Activated T-cell treated with anti-CD3 and anti-CD28 coated beads, Interleukin-2, amount 50 U/mL, for 72 hours (primary cell): ENCODE measurements at places on chromosomes 3 and 15.

GRCh38 chr15:41506796-41507341 is 6.8 kb downstream of the LTK start:
- DNase-seq = no peak

GRCh38 chr3:22886439-22887068 is 316.6 kb upstream of the UBE2E2 start:
- no peak for DNase-seq

DNA sequence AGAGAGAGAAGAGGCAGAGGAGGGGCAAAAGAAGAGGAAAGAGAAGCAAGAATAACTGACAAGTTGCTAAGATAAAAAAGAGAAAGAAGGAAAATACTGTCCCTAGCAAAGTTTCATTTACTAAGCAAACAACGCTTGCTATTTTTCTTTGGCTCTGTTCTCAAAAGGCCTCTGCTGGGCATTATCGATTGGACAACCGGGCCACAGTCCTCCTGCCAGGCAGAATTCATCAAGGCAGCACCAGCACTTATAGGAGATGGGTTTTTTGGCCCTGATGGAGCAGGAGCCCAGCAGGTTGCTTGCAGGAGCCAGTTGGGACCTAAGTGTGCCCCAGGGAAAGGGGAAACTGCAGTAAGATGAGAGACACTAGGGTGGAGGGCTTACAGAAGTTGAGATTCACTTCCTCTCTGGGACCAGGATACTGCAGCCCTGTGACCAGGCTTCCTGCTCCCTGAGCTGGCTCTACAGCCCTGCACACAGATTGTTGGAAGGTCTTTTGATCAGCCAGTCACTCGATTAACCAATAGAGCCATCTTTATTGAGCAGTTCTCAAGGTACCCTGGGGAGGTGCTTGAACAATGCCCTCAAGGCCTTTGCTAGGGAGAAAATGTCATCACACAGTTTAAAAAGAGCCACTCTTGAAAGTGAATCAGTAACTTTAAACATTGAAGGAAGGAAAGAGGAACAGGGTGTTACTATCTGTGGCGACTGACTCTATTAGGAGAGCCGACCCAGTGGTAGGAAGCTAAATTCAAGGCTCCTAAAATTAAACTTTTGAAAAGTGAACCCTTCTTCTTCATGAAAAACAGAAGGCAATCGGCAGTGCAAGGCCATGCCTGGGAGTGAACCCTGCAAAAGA is 28.8 kb upstream of the GLCE start:
- DNase-seq = no peak

DNA sequence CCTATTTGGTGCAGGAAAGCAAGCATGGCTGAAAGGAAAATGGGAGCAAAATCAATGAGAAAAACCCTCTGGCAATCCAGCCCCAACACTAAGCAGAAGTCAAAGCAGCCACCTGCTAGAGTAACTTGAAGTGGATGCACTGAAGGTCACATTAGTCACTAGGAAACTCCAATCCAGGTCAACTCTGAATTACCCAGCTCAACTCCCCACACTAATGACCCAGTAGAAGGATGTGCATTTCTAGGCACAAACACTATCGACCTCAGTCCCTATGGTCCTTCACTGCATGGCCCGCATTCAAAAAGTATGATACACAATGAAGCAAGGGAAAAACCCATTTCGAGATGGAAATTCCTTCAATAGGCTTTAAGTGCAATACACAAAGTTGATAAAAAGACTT is 80.6 kb downstream of the RAD18 start:
- no peak for DNase-seq

DNA sequence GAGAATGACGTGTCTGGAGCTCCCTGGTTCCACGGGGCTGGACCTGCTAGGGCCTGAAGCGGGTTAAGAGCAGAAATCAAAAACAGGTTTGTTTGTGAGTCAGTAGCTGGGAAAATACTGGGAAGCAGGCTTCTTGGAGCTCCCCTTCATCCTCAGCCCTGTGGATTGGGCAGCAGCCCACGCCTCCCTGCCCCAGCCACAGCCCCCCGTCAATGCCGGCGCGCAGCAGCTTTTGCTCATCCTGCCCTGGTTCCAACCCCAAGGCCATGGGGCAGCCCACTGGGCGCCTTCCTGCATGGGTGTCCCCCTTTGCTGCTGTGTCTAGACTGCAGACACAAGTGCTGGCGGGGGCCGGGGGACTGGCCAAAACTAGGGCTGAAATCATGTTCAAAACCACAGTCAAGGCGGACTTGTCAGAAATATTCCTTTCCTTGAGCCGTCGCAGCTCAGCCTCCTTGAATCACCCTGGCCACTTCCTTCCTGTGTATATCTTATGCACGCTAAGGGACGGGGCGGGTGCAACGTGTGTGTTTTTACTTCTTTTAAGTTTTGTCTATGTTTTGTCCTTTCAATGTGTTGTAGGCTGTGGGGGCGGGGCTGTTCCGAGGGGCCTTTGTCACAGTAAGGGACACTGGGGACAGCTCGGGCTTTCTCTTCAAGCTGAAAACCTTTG is 108.1 kb downstream of the KLF13 start:
- DNase-seq = peak; percentile 90

DNA sequence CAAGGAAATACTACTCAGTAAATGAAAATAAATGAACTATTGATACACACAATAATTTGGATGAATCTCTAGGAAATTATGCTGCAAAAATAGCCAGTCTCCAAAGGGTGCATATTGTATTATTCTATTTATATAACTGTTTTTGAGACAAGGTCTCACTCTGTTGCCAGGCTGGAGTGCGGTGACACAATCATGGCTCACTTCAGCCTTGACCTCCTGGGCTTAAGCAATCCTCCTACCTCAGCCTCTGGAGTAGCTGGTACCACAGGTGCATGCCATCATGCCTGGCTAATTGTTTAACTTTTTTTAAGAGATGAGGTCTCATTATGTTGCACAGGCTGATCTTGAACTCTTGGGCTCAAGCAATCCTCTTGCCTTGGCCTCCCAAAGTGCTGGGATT is 12.5 kb downstream of the KLHDC8B start:
- no peak for DNase-seq

DNA sequence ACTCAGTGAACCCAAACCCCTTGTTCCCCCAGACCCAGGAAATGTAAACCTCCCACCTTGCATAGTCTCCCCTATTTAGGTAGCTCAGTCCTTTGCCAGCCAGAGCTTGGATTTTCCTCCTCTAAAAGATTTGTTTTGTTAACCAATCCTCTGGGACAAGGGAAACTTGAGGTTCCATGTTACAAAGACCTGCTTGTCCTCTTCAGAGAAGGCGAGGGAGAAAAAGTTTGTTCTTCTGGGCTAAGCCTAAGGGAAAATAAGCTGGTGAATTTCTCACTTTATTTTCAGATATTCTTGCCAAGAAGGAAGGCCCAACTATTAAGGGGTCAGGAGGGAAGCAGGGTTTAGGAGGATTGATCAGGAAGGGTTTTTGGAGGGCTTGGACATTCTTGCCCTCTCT is 136.1 kb upstream of the PROK2 start:
- no peak for DNase-seq

DNA sequence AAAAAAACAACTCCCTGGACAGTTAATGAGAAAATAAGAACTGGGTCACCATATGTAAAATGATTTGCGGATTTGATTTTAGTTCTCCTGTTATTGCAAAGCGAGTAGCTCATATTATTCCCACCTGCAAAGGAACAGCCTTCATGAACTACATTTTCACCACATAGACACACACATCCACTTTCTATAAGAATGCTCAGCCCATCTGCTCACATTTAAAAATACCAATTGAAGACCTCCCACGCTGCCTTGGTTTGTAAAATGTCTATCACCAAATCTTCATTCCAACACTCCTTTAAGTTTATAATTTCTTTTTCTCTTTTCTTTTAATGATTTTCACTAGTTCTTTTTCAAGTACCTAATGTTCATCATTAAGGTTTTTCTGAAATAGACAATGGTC is 148.6 kb downstream of the FGF12 start:
- no peak for DNase-seq

DNA sequence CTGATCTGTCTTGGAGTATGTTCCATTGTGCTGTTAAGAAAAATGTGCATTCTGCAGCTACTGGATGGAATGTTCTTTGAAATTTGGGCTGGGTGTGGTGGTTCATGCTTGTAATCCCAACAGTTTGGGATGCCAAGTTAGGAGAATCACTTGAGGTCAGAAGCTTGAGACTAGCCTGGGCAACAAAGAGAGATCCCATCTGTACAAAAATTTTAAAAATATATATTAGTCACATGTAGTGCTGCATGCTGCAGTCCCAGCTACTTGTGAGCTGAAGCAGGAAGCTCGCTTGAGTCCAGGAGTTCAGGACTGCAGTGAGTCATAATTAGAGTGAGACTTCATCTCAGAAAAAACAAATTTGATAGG is 62.8 kb upstream of the PLSCR4 start:
- DNase-seq = no peak

GRCh38 chr3:157089455-157090221 is 70.3 kb downstream of the CCNL1 start:
- no peak for DNase-seq

DNA sequence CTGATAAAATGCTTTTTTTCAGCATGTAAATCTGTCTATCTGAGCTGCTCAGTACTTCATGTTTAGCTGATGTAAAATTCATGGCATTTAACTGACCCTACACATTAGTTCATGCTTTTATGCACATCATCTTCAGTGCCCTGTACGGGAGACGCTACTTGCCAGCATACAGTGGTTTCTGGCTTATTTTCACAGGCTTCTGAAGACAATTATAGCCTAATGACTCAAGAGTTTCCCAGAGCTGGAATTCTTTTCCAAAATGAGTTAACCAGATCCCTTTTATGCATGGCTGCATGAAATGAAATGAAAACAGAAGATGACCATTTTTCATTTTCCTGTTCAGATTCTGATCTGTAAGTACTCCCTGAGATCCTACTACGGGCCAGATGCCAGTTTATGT is 1061.5 kb downstream of the ROBO2 start:
- no peak for DNase-seq

DNA sequence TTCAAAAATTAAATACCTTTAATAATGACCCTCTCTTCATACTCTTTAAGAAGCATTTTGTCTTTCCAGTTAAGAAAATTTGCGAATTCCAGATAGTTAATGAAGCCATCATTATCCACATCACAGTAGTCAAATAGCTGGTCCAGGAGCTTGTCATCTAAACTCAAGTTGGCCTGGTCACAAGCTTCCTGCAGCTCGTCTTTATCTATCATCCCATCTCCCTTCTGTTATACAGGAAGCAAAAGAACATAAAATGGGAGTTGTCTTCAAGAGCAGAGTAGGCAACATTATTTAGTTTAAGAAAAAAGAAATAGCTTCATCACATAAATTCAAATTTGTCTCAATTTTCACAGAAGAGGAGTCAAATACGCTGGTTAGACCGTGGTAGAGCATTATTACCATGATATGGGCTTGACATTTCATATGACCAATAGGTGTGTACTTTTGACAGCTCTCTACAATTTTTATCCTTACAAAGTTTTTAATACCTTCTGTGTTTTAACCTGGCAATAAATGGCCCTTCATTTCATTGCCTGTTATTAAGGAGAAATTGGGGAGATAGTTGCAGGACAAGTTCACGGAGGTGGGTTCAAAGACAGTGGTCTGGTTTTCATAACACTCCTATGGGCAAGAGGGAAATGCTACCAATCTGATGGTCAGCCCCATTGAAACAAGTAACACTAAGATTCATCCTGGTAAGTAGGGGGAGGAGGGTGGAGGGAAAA is 45.4 kb downstream of the EFHB start:
- DNase-seq = no peak

DNA sequence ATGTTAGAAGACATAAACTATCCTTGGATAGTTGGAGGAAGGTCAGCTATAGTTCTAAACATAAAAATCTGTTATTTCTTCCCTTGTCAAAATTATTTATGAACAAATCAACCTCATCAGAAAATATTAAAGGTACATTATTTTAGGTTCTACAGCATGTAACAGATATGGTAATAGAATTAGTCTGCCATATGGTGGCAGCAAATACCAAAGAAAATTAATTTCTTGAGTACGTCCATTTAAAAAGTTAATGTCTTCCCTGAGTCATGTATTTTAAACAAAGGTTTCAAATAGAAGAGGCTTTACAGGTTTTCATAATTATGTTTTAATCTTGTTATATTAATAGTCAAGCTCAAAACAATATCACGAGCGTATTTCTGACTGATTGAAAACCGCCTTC is 17.9 kb upstream of the ANKRD28 start:
- no peak for DNase-seq

GRCh38 chr15:81411969-81412633 is 38.1 kb upstream of the TMC3 start:
- no peak for DNase-seq

DNA sequence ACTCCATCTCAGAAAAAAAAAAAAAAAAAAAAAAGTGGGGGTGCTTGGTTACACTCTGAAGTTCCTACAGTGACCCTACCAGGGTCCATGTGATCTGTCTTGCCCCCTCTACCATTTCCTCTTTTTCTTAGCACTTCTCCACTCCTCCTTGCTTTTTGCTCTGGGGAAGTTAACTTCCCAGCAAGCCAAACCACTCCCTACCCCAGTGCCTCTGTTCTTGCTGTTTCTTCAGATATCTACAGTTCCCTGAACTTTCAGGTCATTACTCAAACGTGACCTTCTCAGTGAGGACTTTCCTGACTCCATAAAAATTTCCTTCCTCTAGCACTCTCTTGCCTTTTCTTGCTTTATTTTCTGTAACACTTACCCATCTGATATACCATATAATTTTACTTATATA is 61.1 kb upstream of the GCNT3 start:
- no peak for DNase-seq

DNA sequence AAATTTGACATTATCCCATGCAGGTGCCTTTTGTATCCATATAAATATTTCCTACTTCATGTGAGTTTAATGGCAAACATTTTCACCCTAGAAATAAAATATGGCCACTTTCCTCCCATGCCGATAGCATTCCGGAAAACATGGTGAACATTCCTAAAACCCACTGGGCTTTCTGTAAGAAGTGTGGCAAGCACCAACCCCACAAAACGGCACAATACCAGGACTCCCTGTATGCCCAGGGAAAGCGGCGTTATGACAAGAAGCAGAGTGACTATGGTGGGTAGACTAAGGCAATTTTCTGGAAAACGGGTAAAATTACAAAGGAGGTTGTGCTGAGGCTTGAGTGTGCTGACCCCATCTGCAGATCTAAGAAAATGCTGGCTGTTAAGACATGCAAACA is 7.6 kb downstream of the ANXA2 start:
- DNase-seq = no peak

GRCh38 chr15:99511531-99511865 is 54.3 kb upstream of the MEF2A start:
- DNase-seq = no peak

GRCh38 chr3:150494411-150494977 is 51.8 kb downstream of the SERP1 start:
- DNase-seq = no peak

GRCh38 chr3:117630469-117630868 is 920.9 kb downstream of the TUSC7 start:
- DNase-seq = no peak

- DNase-seq = no peak
These were observed 48.3 kb downstream of the PLS1 start for GRCh38 chr3:142644502-142644901.

GRCh38 chr15:73630921-73631362 is 2.2 kb downstream of the NPTN start:
- no peak for DNase-seq

- no peak for DNase-seq
These were observed 185.2 kb downstream of the ITPR1 start for GRCh38 chr3:4678320-4678719.

GRCh38 chr15:77553695-77554094 is 79.0 kb downstream of the LINGO1 start:
- no peak for DNase-seq
